DND-41 (cell line): ENCODE measurements at places on chromosomes 5 and 9.

DNA sequence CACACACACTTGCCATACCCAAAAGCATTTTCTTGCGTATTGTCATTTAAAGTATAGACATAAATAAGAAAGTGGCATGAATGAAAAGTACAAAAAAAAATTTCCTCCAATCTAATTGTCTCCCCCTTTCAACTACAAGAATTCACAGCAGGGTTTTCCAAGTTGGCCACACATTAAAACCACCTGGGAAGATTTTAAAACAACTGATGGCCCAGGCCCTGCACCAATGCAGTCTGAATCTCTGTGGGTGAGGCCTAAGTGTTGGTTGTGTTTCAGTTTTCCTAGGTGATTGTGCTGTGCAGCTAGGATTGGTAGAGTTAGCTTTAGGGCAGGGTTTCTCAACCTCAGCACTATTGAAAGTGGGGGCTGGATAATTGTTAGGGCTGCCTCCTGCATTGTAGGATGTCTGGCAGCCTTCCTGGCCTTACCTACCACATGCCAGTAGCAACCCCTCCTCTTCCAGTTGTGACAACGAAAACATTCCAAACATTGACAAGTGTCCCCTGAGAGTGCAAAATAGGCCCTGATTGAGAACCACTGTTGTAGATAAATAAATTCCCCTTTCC lies 337.1 kb downstream of the KIAA0825 start:
- no peaks in the 10 kb centered on the region for H3K4me1 ChIP-seq
- H3K27me3 ChIP-seq: no peaks in the 10 kb centered on the region
- H3K4me3 ChIP-seq: no peak overlapping the region
- DNase-seq: no peak
- no peaks in the 10 kb centered on the region for H3K36me3 ChIP-seq

GRCh38 chr5:137446615-137447014 lies 52.5 kb downstream of the SPOCK1 start:
- H3K4me1 ChIP-seq: no peaks in the 10 kb centered on the region
- no peaks in the 10 kb centered on the region for H3K27me3 ChIP-seq
- no peak overlapping the region for H3K4me3 ChIP-seq
- DNase-seq: no peak
- no peak overlapping the region for H3K27ac ChIP-seq

DNA sequence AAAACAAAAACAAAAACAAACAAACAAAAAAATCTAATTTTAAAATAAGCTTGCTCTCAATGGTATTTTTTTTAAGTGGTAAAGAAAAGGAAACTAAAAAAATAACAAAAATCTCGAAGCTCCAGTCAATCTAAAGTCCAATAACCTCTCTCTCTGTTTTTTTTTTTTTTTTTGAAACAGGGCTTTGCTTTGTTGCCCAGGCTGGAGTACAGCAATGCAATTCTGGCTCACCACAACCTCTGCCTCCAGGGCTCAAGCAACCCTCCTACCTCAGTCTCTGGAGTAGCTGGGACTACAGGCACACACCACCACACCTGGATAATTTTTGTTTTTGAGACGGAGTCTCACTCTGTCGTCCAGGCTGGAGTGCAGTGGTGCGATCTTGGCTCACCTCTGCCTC lies 25.9 kb upstream of the GLDC start:
- no peak for DNase-seq
- H3K4me3 ChIP-seq: no peak overlapping the region
- H3K36me3 ChIP-seq: no peaks in the 10 kb centered on the region
- H3K27ac ChIP-seq: no peak overlapping the region
- H3K27me3 ChIP-seq: no peaks in the 10 kb centered on the region

DNA sequence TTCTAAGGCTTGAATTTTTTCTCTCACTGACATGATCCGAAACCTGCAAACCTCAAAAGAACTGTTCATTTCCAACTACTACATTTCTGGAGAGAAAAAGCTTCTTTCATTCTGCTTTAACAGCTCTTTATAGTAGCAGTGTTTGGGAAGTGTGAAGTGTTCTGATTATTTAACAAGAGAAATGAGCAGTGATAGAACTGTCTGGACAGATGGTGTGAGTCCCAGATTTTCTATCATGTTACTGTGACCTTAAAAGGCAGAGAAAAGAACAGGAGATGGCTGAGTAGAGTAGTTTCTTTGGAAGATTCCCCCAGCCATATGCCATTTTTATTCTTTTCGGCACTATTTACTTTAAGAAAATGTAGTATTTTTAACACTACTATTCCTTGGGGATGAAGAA lies 41.3 kb upstream of the TAL2 start:
- no peak for DNase-seq
- H3K27ac ChIP-seq: no peak overlapping the region

GRCh38 chr5:109996246-109996645 lies 306.5 kb downstream of the MAN2A1 start:
- no peak for DNase-seq
- no peaks in the 10 kb centered on the region for H3K27me3 ChIP-seq
- no peaks in the 10 kb centered on the region for H3K36me3 ChIP-seq
- no peaks in the 10 kb centered on the region for H3K4me1 ChIP-seq
- no peak overlapping the region for H3K4me3 ChIP-seq

- peaks cover 8% of the 10 kb centered on the region for H3K4me1 ChIP-seq
- no peak overlapping the region for H3K4me3 ChIP-seq
- H3K36me3 ChIP-seq: peaks cover 3% of the 10 kb centered on the region
- H3K27ac ChIP-seq: no peak overlapping the region
- no peaks in the 10 kb centered on the region for H3K27me3 ChIP-seq
- DNase-seq: peak; percentile 28
Measured at GRCh38 chr5:143008809-143009521, 238.8 kb downstream of the ARHGAP26 start.

DNA sequence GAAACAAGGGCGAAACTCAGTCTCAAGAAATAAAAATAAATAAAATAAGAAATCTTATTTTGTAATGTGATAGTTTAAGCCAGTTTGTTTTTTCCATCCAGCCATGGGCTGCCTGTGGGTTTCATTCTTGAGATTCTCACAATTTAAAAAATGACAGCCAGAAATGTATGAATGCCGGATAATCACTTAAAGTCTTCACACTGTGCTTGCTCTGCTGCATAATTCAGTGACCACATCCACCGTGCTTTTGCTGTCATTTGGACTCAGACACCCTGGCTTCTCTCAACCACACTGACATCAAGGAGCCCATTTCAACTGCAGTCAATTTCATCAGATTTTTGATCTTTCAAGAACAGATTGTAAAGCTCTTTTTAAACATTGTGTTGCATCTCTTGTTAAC lies 61.0 kb upstream of the DAPK1 start:
- no peak overlapping the region for H3K4me3 ChIP-seq
- no peak overlapping the region for H3K27ac ChIP-seq
- H3K27me3 ChIP-seq: no peaks in the 10 kb centered on the region
- no peaks in the 10 kb centered on the region for H3K36me3 ChIP-seq

- no peak for DNase-seq
- peaks cover 5% of the 10 kb centered on the region for H3K27me3 ChIP-seq
- no peak overlapping the region for H3K4me3 ChIP-seq
Measured at GRCh38 chr5:149578896-149579295, 2.4 kb upstream of the ARHGEF37 start.

GRCh38 chr5:169545762-169546161 lies 37.8 kb upstream of the SPDL1 start:
- no peak overlapping the region for H3K27ac ChIP-seq
- peaks cover 20% of the 10 kb centered on the region for H3K27me3 ChIP-seq
- H3K4me1 ChIP-seq: no peaks in the 10 kb centered on the region
- no peaks in the 10 kb centered on the region for H3K36me3 ChIP-seq

- no peak overlapping the region for H3K27ac ChIP-seq
- peaks cover 8% of the 10 kb centered on the region for H3K4me1 ChIP-seq
- H3K36me3 ChIP-seq: no peaks in the 10 kb centered on the region
Measured at GRCh38 chr5:55816342-55816741, 34.8 kb upstream of the IL31RA start.

GRCh38 chr5:115028557-115028956 lies 141.2 kb downstream of the TRIM36 start:
- DNase-seq: no peak
- no peaks in the 10 kb centered on the region for H3K4me1 ChIP-seq
- no peaks in the 10 kb centered on the region for H3K27me3 ChIP-seq
- no peaks in the 10 kb centered on the region for H3K36me3 ChIP-seq
- no peak overlapping the region for H3K27ac ChIP-seq

- H3K36me3 ChIP-seq: peaks cover 35% of the 10 kb centered on the region
- peaks cover 38% of the 10 kb centered on the region for H3K4me1 ChIP-seq
- no peak overlapping the region for H3K27ac ChIP-seq
- H3K4me3 ChIP-seq: peak overlapping the region; percentile 83; the same call in 1 of the 2 replicates
- no peaks in the 10 kb centered on the region for H3K27me3 ChIP-seq
- DNase-seq: no peak
Measured at GRCh38 chr5:134409321-134409720, 2.4 kb downstream of the CDKN2AIPNL start.

DNA sequence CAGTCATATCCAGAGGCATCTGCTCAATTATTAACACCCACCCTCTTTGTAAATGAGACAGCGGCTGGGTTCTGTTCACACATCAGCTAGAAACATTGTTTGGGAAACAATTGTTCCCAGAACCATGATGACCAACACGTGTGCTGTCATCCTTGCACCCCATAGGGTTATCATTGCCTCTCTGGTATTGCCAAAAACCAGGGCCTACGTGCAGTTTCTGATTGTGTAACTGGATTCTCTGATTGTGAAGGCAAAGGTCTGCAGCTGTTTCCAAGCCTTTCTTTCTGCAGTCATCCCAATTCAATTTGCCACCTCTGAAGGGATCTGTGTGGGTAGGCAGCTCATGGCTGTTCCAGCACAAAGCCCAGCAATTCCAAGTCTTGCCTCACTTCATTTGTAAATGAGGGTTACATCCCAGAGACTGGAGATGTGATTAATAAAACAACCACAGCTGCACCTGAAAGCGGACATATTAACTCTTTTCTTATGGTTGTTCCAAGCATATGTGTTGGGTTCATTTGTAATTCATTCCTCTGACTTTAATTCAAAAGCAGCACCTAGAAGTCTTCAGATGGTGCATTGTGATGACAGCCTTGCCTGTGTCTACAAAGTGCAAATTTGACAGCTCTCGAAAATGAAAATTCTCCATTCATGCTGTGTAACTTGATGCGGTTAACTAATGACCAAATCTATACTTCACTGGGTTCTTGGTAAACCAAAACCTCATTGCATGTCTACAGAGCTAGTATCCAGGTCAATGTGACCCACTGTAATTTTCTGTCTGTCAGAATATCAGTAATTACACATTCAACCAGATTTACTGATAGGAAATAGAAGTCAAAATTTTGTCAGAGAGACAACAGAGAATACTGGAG lies 66.6 kb downstream of the YIPF5 start:
- H3K27ac ChIP-seq: no peak overlapping the region
- DNase-seq: no peak
- H3K27me3 ChIP-seq: no peaks in the 10 kb centered on the region

DNA sequence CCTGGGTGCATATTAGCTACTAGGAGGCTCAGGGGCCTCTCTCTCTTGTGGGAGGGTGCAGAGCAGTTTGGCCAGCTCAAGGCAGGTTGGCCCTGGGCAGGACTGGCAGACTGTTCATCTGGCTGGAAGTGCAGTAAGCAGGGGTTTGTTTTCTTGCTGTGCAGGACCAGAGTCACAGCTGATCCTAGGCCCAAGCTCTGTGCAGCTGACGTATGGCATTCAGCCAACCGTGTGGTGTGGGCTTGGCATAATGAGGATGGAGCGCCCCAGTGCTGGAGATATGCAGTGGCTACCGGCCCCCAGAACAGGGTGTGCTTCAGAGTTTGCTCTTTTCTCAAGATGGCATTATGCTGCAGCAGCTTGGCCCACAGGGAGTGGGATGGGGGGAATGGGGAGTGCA lies 31.0 kb upstream of the PHF24 start:
- no peak overlapping the region for H3K4me3 ChIP-seq
- no peak for DNase-seq
- no peaks in the 10 kb centered on the region for H3K4me1 ChIP-seq
- H3K36me3 ChIP-seq: no peaks in the 10 kb centered on the region

- H3K4me3 ChIP-seq: no peak overlapping the region
- H3K27me3 ChIP-seq: no peaks in the 10 kb centered on the region
- no peaks in the 10 kb centered on the region for H3K36me3 ChIP-seq
Measured at GRCh38 chr5:173707392-173707791, 90.9 kb upstream of the BOD1 start.

DNA sequence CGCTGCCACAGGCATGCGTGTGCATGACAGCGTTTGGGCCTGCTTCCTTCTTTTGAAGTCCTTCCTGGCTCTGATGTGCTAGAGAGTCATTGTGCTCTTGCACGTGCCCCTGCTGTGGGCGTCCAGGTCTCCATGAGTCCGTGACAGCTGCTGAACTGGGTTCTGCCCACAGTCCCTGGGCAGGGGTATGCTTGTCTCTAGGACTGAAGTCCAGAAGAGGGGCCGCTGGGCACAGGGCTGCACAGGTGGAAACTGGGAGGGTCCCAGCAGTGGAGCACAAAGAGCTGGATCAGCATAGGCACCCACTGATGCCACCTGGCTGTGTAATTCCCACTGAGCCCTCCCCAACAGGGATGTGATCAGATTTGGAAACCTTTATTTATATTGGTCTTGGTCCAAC lies 169.4 kb downstream of the IRX2 start:
- H3K4me1 ChIP-seq: peaks cover 3% of the 10 kb centered on the region; the same call in 1 of the 2 replicates
- no peak overlapping the region for H3K4me3 ChIP-seq
- H3K27me3 ChIP-seq: no peaks in the 10 kb centered on the region
- H3K36me3 ChIP-seq: no peaks in the 10 kb centered on the region
- no peak overlapping the region for H3K27ac ChIP-seq
- no peak for DNase-seq

DNA sequence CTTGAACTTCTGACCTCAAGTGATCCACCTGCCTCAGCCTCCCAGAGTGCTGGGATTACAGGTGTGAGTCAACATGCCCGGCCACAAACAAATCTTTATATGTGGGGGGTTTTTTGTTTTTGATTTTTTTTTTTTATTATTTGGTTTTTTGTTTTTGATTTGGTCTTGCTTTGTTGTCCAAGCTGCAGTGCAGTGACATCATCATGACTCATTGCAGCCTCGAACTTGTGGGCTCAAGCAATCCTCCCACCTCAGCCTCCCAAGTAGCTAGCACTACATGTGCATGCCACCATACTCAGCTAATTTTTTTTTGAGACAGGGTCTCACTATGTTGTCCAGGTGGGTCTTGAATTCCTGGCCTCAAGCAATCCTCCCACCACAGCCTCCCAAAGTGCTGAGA lies 42.4 kb downstream of the ALDH7A1 start:
- no peak for DNase-seq
- H3K36me3 ChIP-seq: no peaks in the 10 kb centered on the region
- no peaks in the 10 kb centered on the region for H3K4me1 ChIP-seq
- H3K4me3 ChIP-seq: no peak overlapping the region

DNA sequence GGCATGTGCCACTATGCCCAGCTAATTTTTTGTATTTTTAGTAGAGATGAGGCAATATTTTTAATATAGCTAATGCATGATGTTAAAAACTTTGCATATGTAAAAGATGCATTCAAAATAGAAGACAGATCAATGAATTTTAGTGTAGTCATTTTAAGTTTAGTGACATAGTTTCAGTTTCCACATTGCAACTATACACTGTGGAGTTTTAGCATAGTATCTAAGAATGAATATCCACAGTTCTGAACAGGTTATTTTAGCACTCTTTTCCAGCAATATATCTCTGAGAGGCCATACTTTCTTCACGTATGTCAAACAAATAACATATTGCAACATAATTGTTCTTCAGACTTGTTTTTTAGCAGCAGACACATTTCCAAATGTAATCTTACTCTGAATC lies 39.3 kb downstream of the RAB24 start:
- H3K36me3 ChIP-seq: peaks cover 91% of the 10 kb centered on the region
- H3K4me1 ChIP-seq: no peaks in the 10 kb centered on the region
- H3K27ac ChIP-seq: no peak overlapping the region
